CD4-positive, alpha-beta T cell treated with Interleukin-6 at 100 ng/mL for 8 hours (primary cell): ENCODE measurements at places on chromosomes 12 and 14.

DNA sequence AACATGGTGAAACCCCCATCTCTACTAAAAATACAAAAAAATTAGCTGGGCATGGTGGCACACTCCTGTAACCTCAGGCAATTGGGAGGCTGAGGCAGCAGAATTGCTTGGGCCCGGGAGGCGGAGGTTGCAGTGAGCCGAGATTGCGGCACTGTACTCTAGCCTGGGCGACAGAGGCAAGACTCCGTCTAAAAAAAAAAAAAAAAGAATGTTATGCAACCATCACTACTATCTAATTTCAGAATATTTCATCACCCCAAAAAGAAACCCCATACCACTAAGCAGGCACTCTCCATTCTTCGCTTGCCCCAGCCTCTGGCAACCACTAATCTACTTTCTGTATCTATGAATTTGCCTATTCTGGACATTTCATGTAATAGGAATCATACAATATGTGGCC lies 68.8 kb upstream of the AMN start:
- DNase-seq, result no peak

DNA sequence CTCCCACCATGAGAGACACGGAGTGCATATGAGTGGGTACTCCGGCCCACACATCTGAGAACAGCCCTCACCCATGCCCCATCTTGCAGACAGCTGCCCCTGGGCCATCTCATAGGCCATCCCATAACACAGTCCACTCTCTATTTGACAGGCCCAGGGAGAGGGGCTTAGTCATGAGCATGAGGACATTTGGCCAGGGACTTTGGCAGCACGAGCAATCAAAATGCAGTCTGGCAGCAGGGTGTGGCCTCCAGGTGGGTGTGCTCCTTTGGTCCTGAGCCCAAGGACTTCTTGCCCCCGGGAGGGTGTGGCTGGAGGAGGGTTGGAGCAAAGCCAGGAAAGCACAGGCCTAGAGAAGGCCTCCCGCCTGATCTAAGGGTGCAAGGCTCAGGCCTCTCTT lies 25.6 kb downstream of the EMP1 start:
- no peak for DNase-seq

- no peak for DNase-seq
These were observed 283.6 kb downstream of the CACNA1C start for GRCh38 chr12:2336409-2336829.

DNA sequence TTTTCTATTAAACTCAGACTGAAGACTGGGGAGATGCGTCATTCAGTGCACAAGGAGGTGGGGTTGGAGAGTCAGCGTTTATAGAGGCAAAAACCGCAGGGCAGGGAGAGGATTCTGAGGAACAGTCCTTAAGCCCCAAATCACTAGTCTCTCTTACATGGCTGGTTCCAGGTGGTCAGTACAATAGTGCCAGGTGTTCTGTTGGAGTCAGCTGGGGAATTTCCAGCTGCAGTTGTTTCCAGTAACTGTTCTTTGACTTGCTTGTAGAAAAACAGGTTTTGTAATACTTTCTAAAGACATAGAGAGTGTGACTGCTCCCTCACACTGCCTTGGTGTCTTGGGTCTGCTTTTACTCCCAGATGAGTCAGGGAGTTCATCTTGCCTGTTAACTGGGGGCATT lies 192.2 kb downstream of the TMTC3 start:
- no peak for DNase-seq

DNA sequence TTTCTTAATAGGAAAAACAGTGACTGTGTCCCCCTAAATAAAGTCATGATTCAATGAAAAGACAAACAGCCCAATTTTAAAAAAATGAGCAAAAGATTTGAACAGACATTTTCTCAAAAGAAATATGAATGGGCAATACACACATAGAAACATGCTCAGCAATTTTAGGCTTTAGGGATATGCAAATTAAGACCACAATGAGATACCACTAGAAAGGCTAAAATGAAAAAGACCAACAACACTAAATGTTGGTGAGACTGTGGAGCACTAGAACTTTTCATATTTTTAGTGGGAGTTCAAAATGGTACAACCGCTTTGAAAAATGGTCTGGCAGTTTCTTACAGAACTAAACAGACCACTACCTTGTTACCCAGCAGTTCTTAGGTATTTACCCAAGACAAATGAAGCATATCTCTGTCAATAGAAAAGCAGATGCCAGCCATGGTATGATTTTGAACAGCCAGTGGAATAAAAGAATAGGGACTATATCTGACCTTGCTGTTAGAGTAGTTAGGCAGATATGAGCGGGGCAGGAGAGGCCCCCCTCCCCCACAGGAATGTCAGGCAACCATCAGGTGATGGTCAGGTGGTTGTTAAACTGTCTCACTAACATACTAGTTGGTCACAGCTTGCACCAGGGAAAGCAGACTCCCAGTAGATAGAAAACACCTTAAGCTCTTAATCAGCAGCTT lies 108.8 kb downstream of the PRKCH start:
- DNase-seq, result no peak

DNA sequence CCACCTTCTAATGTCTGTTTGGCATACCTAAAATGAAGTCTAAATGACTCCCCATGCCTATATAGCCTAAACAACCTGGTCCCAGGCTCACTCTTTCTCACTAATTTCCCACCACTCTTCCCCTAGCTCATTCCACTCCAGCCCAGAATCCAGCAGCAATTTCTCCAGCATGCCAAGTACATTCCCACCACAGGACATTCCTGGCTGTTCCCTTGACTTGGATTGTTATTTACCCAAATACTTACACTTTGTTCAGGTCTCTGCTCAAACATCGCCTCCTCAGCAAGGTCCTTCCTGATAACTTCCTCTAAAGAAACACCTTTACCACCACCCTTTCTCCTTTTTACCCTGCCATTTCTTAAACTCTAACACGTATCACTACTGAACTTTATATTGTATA lies 743.4 kb downstream of the RPS29 start:
- DNase-seq, result no peak

DNA sequence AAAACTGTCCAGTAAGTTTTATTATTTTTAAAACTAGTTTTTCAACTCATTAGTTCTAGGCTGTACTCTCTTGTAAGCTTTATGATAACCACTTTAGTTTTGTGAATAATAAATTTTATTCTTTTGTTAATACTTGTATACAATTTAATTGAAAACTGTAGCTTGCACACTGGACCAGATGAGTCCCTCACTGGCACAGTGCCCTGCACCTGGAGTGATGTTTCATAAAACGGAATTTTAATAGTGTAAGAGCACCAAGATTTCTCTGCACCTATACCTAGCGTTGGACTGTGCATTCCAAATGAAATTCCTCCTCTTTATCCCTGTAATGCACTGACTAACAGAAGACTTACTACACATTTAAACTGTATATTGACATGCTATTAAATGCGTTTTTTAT lies 80.8 kb downstream of the PRIMA1 start:
- no peak for DNase-seq

DNA sequence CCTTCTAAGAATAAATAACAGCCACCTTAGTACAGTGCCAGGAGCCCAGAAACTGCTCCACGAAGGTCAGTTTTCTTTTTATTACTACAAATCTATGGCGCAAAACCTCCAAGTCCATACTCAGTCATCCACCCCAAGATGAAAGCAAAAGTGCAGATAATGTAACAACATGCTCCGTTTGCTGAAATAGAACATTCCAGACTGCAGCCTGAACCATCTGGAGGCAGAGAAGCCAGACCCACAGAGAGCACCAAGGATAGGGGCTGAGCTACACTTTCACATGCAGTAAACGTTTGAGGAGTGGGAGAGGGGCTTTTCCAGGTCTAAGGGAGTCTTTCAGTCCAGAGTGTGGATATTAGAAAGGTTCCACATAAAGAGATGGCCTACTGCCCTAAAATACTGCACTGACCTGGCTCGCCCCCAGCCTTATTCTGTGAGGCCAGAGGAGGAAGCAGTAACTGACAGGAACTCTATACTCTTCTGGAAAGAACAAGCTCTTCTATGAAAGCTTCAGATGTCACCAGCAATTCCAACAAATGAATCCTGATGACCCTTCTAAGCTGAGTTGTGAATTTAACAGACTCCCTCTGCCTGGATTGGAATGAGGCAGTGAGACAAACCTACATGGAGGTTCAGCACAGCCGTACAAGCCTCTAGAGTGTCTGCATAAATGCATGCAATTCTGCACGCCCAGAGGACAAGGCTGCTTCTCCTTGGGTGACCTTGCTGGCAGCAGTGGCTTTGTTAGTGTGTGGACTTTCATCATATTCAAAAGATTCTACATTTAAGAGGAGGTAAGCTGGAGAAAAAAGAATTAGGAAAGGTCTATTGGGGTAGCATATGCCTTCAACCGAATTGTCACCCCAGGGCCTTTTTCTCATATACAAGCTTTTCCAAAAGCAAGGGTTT lies 153.9 kb upstream of the EGLN3 start:
- no peak for DNase-seq

GRCh38 chr12:85955127-85955526 lies 81.0 kb downstream of the NTS start:
- DNase-seq, result no peak

- DNase-seq, result no peak
These were observed 53.5 kb downstream of the FBRSL1 start for GRCh38 chr12:132543298-132544079.

GRCh38 chr12:20367583-20368113 lies 689 bp upstream of the PDE3A start:
- DNase-seq, result no peak

- DNase-seq, result no peak
These were observed 16.4 kb downstream of the MANSC1 start for GRCh38 chr12:12333407-12334366.

- no peak for DNase-seq
These were observed 28.1 kb downstream of the CRADD start for GRCh38 chr12:93705237-93705636.

- no peak for DNase-seq
These were observed 25.7 kb upstream of the FZD10 start for GRCh38 chr12:130136509-130137039.

GRCh38 chr12:131825146-131825892 lies 2.9 kb upstream of the MMP17 start:
- DNase-seq, result no peak

DNA sequence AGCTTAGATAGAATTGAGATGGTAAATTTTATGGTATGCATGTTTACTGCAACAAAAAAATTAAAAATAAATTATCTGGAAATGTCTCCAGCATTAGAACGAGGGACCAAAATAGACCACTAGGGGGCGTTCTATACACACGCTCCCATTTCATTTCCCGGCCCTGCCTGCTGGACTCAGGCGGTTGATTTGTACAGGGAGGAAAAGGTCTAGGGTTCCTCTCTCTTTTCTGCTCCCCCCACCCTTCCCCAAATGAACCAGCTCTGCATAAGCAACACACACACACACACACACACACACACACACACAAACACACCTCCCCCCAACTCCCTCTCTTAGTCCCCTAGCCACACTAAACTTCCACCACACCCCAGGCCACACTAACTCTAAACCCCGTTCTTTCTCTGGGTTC lies 7.8 kb upstream of the DTX1 start:
- peak; percentile 74 for DNase-seq

GRCh38 chr14:58849601-58850000 lies 211.8 kb downstream of the DACT1 start:
- DNase-seq, result no peak

GRCh38 chr14:74615735-74616134 lies 3.7 kb upstream of the LTBP2 start:
- DNase-seq, result no peak

DNA sequence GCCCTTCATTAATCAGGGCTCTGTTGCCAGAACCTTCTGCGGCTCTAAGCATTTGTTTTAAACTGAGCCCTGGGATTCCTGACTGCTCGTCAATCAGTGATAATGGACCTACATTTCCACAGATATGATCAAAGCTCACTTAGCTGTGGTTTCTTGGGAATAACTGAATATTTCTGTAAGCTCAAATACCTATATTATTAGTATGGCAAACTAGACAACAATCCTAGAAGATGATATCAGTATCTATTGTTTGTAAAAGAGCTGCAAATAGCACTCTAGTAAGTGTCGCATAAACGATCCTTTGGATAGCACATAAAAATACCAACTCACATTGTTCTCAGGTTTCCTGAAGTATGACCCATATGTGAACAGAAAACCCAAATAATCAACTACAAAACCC lies 150.4 kb downstream of the PPM1H start:
- no peak for DNase-seq

DNA sequence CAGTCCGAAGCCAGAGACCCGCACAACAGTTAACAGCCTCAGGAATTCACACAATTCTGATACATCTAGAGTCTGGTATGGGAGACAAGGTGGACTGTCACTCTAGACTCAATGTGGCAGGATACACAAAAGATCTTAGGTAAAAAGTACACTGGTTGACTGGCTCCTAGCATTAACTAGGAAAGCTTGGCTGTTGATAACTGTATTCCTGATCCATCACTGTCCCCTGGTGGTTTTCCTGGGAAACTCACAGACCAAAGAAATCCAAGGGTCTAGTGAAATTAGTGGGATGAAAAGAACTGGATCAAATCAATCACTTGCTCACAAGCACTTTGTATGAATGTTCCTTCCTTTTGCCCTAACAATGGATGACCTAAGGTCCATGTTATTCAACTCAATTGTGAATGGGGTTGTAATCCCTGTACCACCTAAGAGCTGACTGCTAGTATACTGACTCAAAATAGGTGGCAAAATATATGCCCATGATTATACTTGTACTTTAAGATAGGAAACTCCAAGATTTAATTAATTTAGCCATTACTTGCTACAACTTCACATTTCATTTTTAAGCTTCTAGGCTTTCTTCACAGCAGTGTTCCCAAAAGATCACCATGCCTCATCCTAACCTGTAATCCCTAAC lies 14.0 kb downstream of the NPC2 start:
- no peak for DNase-seq

DNA sequence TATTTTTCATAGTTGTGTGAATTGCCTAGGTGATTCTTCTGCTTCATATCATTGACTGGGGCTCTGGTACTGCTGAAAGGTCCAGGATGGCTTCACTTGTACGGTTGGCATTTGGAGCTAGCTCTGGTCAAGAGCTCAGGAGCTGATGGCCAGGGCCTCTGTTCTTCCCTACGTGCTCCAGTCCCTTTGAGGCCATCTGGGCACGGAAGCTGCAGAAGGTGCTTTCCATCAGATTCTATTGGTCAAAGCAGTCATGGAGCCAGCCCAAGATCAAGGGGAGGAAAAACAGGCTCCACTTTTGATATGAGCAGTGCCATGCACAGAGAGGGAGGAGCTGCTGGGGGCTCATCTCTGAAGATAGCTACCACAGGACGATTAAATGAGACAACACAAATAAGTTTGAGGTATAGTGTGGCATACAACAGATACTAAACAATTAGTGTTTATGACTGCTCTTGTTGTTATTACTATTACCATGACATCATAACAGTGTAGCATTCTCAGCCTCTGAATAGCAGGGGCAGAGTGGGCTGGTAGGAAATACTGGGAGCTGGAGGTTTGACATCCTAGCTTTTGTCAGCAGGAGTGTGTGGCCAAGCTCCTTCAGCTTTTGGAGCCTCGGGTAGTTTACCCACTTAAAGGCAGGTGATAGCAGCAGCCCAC lies 10.4 kb downstream of the KRT83 start:
- no peak for DNase-seq

DNA sequence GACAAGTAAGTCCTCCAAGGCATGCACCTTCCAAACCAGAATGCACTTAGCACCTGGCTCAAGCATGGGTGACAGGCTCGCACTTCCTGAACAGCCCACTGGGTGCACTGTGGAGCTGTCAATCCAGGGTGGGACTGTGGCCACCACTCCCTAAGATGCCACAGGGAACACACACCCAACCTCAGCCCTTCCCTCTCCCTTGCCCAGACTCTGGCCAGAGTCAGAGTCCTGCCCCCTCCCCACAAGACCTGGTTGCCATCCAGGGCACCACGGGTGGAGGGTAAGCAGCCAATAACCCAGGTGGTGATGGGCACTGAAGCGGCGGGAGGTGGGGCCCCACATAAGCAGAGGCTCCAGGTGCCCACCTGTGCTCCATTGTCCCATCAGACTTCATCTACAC lies 160.6 kb downstream of the MYRFL start:
- DNase-seq, result no peak
